Dorsolateral prefrontal cortex (tissue), 122 donors: ENCODE measurements at places on chromosomes 6 and 20. TPM values are rescaled to one million over a fixed set of nuclear protein-coding genes. Genes with fewer than 3 reads are reported as not detected.

Gene OR2H2
- not detected for total RNA-seq

Gene LAMP5
- 53.4 TPM for total RNA-seq

Gene DPPA5
- total RNA-seq = not detected

Gene PBOV1
- total RNA-seq = not detected

Gene NR2E1
- total RNA-seq = 18.5 TPM

Gene NTSR1
- total RNA-seq = 1.7 TPM

Gene GNRH2
- not detected for total RNA-seq

Gene PTCHD4
- 12.5 TPM for total RNA-seq

Gene ANKRD66
- total RNA-seq = not detected

Gene PTPRK
- 140 TPM for total RNA-seq

Gene TGM3
- total RNA-seq = 0.29 TPM

Gene BEND3
- 1.6 TPM for total RNA-seq

GRCh38 chr6:133165235-133165634 lies 75.9 kb upstream of the EYA4 start:
- no peak for DNase-seq

DNA sequence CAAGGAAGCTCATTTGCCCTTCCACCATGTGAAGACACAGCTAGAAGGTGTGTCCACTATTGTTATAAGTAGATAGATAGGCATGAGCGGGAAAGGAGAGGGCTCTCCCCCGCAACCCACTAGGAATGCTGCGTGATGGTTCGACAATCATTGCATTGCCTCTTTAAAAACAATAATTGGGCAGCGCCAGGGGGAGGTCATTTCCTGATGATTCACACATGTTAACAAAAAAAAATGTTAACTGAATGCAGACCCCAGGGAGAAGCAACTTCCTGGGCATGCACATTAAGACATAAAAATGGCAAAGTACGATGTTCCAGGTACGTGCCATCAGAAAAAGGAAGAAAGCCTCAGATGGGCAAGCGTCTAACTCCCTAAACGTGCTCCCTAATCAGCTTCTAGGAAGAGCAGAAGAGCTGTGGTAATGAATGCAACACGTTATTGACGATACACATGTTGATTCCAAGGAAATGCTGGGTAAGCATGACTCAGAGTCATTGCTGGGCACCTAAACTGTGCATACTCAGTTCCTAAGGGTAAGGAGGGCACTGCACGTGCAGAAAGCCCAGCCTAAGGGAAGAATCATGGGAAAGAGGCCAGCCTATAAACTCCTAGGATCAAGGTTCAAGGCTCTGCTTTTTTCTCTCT lies 113.7 kb downstream of the FAM217A start:
- DNase-seq = no peak

DNA sequence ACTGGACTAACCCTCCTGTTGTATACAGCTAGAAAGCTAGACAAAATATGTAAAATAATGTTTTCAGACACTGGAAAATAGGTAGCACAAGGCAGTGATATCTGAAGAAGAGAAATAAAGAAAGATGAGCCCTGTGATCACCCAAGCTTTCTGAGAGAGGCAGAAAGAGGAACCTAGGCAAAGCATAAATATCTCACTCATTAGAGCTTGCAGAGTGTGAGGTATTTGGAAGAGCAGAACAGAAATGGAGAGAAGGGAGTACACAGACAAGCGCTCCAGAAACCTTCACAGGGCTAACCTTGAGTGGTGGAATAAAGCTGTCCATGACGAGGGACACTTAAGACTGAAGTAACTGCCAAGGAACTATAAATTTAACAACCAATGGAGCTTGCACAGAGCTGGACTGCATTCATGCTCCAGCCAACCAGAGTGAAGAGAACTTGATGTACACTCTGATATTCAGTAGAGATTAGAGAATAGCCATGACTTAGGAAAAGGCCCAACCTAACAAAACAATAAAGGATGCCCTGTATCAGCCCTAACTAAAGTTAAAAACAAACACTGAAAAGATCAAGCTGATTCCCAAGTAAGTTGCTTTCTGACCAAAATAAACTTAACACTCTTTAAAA lies 280.9 kb upstream of the STXBP5 start:
- DNase-seq = no peak

- no peak for DNase-seq
These were observed 68.4 kb downstream of the ARID1B start for GRCh38 chr6:156845454-156846155.

- no peak for DNase-seq
These were observed 455.9 kb upstream of the MARCKS start for GRCh38 chr6:113401231-113401630.

DNA sequence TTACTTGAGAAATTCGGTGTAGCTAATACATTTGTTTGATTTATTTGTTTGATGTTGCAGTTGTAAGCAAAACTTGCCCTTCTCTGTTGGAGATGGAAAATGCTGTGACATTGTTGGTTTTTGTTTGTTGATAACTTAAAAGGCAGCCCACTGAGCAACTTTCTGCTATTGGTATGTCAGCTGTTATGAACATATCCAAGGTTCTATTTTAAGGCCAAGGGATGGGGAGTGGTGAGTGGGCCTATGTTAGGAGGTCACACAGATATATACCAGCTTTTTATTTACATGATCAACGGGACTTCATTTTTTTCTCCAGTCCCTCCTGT lies 5.7 kb downstream of the QKI start:
- DNase-seq = no peak

GRCh38 chr6:195861-196360 lies 96.4 kb upstream of the DUSP22 start:
- DNase-seq = no peak

- DNase-seq = peak; percentile 4
These were observed 14.0 kb downstream of the RREB1 start for GRCh38 chr6:7121700-7122241.

GRCh38 chr6:104789770-104790190 lies 69.9 kb downstream of the HACE1 start:
- DNase-seq = no peak

DNA sequence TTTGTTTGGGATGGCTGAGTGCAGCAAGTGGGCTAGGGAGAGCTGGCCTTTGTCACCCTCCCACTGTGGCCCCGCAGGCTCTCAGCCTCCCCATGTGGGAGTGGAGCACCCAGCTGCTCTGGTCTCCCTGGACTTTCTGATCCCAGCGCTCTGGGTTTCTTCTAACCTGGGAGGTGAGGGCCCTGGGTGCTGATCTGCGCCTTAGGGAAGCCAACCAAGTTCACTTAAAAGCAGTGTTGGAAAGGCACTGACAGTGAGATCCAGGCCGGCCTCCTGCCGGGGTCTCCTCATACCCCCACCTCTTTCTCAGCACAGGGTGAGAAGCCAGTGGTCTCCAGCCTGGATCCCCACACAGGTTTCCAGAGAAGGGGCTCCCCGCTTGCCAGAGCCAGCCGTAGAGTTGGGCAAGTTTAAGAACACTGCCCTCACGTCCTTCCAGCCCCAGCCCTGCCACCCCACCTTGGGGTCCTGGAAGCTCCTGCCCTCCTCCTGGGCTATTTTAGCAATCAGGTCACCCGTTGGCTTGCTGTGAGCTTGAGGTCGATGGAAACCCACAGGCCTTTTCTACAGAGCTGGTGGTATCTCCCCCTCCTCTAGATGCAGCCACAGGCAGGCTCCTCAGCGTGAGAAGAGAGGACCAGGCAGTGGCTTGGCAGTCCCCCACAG lies 9.6 kb downstream of the C20orf203 start:
- no peak for DNase-seq

DNA sequence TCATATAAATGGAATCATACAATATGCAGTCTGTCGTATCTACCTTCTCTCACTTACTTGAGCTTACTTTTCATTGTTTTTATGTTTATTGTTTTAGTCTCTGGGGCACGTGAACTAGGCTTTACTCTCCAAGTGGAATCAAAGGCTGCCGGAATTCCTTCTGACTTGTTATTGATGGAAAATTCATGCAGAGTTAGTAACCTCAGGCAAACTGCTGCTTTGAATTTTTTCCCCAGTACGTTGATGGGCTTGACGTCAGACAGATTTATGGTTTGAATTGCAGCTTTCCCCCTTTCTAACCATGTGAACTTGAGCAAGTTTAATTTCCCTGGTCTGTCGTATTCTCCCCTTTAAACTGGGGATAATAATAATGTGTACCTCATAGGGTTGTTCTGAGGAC lies 68.6 kb downstream of the ZDHHC14 start:
- DNase-seq = no peak

DNA sequence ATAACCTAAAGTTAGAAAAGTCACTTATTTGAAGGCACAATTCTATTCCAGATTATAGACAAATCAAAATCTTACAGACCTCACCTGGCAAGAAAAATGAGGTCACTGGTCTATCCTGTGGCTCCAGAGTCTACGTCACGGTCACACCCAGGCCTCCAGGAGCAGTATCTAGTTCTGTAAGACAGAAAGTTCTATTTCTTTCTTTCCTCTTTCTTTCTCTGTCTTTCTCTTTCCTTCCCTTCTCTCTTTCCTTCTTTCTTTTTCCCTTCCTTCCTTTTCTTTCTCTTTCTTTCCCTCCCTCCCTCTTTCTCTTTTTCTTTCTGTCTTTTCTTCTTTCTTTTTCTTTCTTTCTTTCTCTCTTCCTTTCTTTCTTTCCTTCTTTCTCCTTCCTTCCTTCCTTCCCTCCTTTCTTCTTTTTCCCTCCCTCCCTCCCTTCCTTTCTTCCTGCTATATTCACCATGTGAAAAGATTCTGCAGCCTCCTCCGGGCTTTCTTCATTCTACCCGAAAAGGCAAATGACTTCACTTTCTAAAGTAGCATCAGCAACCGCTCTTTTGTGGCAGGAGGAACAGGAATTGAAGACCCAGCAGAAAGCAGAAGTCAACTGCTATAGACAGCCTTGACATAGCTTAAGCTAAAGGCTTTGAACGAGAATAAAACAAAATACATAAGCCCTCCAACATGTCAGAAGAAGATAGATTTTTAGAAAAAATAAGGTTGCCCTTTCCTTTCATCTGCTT lies 83.9 kb upstream of the SIRPG start:
- DNase-seq = no peak

- no peak for DNase-seq
These were observed 1.4 kb upstream of the RRBP1 start for GRCh38 chr20:17683218-17684076.

DNA sequence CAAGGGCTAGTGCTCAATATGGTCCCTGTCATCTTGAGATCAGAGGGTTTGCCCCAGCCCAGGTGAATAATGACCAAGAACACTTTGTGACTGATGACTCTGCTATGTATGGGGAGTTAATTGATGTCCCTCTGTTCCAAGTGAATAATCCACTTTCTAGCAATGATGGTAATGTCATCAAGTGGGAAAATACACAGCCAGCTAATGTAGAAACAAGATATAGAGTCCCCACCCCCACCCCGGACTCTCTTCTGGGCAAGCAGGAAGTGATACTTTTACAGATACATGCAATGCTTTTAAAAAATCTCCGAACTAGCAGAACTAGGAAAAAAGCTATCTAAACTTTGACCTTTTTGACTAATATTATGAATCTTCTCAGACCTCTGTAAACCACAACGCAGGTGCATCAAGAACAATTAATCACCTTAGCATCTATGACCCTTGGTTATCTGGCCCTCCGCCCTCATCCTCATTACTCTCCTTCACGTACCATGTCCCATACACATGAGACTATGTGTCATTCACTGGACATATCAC lies 30.5 kb downstream of the CNR1 start:
- no peak for DNase-seq

GRCh38 chr6:160070427-160070826 lies 51.2 kb upstream of the SLC22A1 start:
- DNase-seq = no peak

- no peak for DNase-seq
These were observed 110.1 kb downstream of the IYD start for GRCh38 chr6:150478656-150479545.

DNA sequence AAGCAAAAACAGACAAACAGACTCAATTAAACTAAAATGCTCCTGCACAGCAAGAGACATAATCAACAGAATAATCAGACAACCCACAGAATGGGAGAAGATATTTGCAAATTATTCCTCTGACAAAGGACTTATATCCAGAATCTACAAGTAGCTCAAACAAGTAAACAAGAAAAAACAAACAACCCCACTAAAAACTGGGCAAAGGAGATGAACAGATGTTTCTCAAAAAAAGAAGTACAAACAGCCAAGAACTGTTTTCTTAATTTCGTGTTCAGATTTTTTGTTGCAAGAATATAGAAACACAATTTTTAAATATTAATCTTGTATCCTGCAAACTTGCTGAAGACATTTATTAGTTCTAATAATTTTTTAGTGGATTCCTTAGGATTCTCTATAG lies 274.1 kb downstream of the BCKDHB start:
- no peak for DNase-seq

GRCh38 chr6:154039231-154039842 lies at the start of gene OPRM1:
OPRM1 (plus strand) TSS chr6:154039240; CDS start chr6:154039545, 305 bp downstream.
- DNase-seq = peak; percentile 47

GRCh38 chr20:63636752-63637628 lies 10.1 kb upstream of the GMEB2 start:
- peak; percentile 83 for DNase-seq

GRCh38 chr6:41546866-41547798 lies 951 bp downstream of the FOXP4 start:
- no peak for DNase-seq

DNA sequence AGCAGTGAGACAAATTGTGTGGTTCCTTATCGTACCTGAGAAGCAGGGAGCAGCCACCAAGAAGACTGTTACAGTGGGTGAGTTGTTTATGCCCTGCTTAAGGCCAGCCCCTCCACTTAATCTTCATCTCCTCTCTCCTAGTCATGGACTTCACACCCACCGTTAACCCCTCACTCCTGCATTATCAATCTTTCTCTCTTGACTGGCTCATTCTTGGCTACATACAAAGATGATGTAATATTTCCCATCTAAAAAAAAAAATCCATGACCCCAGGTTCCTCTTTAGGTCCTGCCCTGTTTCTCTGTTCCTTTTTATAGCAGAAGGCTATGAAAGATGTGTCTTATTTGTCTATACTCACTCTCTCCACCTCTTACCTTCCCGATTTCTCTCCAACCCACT lies 72.4 kb downstream of the SHLD1 start:
- DNase-seq = no peak

GRCh38 chr6:167850782-167851181 lies 24.1 kb downstream of the AFDN start:
- no peak for DNase-seq

DNA sequence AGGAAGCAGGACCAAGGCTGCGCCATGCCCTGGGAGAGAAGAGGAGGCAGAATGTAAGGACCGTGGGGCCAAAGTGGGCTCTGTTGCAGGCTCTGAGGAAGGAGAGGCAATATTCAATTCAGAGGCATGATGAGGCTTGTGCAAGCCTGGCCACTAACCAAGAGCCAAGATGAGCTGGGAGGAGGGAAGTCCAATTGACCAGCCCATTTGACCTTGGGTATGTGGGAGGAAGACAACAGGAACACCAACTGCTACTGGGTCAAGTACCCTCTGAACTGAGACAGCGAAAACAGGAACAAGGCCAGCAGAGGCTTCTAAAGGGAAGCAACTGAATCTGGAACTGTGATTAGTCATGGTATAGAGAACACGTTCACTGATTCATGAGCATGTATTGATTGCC lies 779.6 kb downstream of the MAFB start:
- DNase-seq = no peak

DNA sequence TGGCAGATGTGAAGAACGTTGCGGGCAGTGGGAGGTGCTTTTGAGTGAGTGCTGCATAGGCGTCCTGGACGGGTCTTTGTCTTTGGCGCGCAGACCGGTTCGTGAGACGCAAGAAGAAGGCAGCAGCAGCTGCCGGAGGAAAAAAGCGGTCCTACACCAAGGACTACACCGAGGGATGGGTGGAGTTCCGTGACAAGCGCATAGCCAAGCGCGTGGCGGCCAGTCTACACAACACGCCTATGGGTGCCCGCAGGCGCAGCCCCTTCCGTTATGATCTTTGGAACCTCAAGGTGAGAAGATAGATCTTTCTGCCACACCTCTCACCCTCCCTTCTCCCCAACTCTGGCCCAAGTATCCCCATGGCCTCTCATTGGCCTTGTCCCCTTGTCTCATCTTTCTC lies 1.1 kb downstream of the ABT1 start:
- no peak for DNase-seq
